ENCODE measurements at places on chromosomes 11 and 22.

DNA sequence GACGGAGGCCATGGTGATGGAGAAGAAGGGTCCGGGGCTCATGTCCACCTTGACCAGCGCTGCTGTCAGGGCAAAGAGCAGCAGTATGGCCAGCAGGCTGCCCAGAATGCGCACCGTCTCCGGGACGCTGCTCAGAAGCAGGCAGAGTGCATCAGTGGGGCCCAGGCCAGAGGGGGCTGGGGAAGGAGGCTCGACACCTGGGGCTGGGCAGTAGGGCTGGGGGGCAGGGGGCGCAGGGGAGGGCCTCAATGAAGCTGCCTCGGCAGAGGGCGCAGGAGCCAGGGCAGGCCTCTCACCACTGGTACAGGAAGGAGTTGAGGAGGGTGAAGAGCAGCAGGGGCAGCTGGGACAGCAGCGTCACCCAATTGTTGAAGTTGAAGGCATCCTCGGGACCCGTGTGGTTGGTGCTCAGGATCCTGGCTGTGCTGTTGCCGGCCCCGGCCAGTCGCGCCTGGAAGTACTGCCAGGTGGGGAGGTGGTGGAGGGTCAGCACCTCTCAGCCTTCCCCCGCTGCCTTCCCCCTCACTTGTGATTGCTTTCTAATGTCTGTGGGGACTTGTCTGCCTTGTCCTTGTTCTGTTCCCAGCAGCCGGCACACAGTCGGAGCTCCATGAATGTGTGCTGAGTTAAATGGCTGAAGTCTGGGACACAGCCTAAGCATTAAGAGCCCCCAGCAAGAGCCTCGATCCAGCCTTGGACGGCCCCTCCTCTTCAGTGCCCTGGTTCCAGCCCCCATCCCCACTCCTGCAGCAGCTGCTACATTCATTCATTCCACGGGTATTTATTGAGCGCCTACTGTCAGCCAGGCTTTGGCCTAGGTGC is 2.3 kb downstream of the SLC29A2 start:
- no peak for DNase-seq

DNA sequence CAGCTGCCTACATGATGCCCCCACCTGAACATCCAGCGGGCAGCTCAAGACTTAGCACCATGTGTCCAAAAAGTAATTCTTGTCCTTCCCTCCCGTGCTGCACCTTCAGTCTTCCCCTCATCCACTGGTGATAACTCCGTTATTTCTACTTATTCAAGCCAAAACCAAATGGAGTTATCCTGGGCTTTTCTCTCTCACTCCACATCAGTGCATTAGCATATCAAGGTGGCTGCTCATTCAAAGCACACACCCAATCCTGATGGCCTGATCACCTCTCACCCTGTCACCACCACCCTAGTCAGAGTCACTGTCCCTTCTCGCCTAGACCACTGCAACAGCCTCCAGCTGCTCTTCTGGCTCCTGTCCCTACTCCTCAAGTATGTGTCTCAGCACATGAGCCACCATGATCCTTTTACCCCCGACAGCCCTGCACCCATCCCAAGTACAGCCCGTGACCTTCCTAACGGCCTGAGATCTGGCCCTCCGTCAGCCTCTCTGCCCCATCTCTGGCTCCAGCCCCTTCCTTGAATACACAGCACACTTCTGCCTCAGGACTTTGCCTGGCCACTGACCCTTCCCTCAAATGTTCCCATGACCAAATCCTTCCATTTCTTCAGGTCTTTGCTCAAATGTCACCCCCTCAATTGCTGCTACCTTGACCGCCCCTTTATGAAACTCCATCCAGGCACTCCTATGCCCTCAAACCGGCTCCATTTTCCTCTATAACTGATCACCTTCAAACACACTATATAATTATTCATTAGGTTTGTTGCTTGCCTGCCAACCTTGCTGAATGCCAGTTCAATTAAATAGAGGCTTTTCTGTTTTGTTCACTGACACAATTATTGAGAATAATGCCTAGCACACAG is 19.7 kb upstream of the SLC25A1 start:
- DNase-seq = no peak

DNA sequence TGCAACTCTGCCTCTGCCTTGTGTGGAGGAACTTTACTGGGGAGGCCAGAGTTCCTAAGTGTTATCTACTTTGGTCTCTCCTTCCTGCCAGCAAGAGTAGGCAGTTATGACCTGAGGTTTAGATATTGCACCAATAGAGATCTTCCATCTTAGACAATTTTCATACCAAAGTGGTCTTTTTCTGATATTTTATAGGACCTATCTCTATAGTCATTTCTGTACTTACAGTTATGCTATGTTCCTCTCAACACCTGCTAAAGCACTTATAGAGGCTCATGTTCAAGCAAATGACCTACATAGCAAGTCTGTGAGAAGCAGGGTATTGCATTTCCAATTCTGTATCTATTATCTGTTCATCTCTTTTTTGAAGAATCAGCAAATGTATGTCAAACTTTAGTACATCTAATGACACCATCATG is 80.8 kb downstream of the HORMAD2 start:
- DNase-seq = no peak

DNA sequence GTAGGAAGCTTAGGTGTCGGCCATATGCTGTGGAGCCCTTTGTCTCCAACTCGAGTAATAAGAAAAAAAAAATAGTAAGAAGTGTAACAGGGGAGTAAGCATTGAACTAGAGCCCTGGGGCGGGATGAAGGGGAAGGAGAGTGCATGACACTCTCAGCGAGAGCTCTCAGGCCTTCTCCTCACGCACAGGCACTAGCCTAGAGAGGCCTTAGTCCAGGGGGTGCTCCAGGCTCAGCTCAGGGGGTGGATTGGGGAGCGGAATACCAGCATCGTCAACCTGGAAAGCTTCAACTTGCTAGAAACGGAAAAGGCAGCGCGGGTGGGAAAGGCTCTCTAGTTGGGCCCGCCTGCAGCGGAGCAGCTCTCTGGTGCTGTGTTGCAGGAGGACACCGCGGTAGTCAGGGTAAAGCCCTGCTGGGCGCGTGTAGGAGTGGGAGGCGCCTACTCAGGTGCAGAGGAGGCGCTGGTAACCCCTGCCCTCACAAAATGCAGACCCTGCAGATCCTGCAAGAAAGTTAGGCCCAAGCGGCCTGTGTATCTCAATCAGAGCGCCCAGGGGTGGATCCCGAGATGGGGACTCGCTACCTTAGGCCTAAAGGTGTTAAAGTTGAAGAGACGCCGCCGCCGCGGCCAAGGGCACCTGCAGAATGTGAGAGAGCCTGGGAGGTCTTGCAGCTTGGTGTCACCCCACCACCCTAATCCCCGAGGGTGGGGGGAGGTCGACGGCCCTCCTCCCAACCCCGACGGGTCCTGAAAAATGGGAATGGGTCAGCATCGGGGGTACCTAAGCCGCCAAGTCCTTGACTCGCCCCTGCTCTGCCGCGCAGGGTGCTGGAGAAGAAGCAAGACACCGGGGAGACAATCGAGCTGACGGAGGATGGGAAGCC is 2.8 kb downstream of the SLC17A6 start:
- DNase-seq = no peak

DNA sequence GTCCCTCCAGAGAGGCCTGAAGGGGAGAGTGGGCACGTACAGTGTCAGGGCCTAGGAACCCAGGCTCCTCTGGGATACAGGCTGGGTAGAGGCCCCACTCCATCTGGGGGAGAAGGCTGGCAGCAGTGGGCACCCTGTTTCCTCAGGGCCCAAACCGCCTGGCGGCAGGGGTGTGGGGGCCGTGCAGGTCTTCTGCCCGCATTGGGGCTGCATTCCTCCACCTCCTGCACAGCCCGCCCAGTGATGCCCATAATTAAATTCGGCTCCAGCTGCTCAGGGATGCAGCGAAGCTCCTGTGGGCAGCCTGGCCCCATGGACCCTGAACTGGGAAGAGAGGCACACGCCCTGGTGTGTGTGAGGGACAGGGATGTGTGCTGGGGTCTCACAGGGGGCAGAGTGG is 35.4 kb downstream of the KCNQ1OT1 start:
- no peak for DNase-seq

GRCh38 chr11:76218449-76219178 is 12.3 kb upstream of the WNT11 start:
- no peak for DNase-seq

DNA sequence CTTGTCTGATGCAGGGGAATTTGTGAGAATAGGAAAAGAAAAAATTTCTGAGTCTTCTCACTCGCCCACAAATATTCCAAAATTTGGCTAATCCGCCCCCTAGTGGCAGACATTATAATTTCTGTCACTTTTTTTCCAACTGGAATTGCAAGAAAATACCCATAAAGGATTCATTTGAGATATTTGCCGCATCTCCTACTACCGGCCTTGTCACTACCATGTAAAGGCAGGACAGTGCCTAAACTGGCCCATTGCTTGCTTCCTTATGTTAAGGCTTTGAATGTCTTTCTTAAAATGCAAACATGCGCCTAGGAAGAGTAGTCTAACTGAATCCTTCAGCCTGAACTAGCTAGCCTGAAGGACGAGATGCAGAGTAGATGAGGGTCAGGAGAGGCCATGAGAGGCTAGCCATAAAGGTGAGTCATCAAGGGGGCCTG is 9.3 kb upstream of the CEP295 start:
- peak; percentile 52 for DNase-seq

- DNase-seq = no peak
Measured at GRCh38 chr11:70205766-70206165, 2.7 kb downstream of the FADD start.

DNA sequence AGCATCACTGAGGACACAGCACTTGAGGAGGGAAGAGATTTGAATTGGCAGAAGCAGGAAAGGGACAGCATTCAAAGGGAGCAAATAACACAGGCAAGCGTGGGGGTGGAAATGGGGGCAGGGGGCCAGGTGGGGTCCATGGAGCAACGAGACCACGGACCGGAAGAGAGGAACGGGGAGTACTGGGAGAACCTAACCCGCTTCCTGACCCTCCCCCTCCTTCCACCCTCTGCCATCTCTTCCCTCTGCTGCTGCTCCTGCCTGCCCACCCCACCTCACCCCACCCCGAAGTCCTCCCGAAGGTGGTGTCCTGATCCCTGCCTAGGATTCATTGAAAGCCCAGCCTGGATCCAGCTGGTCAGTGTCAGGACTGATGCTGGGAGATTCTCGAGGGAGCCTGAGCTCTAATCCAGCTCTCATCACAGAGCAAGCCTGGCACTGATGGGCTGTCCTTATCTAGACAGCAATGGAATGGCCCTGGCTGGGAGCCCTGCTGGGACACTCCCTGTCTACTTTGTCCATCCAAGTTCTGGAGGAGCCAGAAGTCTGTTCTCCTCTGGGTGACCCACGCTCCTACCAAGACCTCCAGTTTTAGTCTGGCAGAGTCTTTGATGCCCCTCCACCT is 105.0 kb downstream of the TRIM29 start:
- DNase-seq = no peak

DNA sequence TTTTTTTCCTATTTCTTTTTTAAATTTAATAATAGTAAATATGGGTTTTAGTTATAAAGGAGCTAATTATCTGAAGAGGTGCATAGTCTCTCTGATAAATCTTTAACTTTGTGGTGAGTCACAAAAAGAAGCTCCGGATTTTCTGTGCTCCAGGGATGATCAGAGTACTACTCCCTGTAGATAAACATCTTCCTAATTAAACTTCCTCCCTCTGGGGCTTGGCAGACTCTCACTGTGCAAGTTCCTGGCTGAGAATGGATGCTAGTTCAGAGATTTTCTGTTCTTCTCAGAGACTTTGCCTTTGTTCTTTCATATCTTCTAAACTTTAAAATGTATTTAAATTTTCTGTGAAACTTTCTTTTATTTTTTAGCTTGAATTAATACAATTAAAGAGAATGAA is at the start of gene OR10G7:
OR10G7 (minus strand) TSS at position 72 of the 400 bp plus-strand sequence. CDS start 2,324 bp downstream, outside the sequence.
- DNase-seq = no peak

- DNase-seq = no peak
Measured at GRCh38 chr11:28400331-28401100, 292.3 kb downstream of the METTL15 start.

DNA sequence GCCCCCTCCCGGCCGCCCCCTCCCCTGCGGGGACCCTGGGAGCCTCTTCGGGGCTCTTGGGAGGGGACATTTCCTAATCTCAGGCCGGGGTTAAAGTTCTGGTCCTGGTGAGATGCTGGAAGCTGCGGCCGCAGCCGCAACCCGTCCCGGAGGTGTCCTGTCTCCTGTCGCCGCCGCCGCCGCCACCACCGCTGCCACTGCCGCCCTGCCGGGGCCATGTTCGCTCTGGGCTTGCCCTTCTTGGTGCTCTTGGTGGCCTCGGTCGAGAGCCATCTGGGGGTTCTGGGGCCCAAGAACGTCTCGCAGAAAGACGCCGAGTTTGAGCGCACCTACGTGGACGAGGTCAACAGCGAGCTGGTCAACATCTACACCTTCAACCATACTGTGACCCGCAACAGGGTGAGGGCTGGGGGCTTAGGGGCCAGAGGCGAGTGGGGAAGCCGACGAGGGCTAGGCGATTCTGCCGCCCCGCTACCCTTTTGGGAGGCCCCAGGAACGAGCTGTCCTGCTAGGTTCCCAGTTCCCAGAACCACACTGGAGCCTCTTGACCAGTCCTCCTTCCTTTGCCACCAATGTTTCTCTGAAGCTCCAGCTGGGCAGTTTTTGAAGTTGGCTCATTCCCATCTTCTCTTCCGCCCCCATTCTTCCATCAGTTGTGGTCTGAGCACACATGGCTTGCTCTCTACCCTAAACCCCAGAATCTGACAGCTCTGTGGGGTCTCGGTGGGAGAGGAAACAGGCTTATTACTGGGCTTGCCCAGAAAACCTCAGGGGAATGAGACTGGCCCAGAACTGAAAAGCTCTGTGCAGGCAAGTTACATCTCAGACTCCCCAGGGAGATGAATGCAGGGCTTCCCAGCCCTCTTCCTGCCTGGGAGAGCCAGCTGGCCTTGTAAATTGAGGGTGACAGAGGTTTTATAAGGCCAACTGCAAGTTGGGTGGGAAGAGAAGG is 781 bp downstream of the SIDT2 start:
- DNase-seq = peak; percentile 55

DNA sequence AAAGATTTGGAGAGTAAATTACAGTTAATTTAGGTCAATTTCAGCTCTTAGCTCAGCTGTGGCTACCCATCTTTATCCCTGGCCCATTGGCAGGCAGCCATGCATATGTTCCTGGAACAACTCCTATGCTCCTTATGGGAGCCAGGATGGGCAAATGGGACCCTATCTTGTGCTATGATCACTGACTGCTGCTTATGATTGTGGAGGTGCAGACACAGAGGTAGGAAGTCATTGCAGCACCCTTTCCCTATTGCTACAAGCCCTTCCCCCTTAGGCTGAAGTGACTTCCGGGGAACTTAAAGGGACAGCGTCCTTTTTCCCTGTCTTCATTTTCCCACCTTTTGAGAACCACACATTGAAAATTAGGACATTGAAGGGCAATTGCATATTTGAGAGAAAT is 112.7 kb downstream of the FCHSD2 start:
- DNase-seq = no peak

GRCh38 chr22:38745676-38746460 is 9.9 kb downstream of the SUN2 start:
- no peak for DNase-seq

GRCh38 chr11:86460461-86461385 is 86.0 kb downstream of the CCDC81 start:
- no peak for DNase-seq

- DNase-seq = no peak
Measured at GRCh38 chr11:86502137-86502642, 127.5 kb downstream of the CCDC81 start.

- no peak for DNase-seq
Measured at GRCh38 chr22:26681395-26681821, 24.0 kb downstream of the MIAT start.
